ENCODE measurements at places on chromosomes 7 and 10.

GRCh38 chr7:40165216-40165615 lies 30.4 kb downstream of the SUGCT start:
- no peak for DNase-seq

GRCh38 chr10:48285710-48286109 lies 11.2 kb upstream of the FRMPD2 start:
- DNase-seq = no peak

DNA sequence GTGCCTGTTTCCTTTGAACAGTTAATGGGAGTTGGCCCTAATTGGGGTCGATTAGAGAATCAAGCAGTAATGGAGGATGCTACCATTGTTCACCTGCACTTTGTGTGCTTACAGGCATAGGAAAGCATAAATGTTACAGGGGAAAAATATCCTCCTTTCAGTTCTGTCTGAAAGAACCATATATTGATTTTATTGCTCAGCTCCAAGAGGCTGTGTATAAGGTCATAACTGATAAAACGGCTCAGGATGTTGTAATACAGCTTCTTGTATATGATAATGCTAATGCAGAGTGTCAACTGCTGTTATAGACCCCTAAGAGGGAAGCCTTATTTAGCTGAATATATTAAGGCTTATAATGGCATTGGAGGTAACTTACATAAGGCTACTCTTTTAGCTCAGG lies 32.9 kb upstream of the AKR1C2 start:
- no peak for DNase-seq

DNA sequence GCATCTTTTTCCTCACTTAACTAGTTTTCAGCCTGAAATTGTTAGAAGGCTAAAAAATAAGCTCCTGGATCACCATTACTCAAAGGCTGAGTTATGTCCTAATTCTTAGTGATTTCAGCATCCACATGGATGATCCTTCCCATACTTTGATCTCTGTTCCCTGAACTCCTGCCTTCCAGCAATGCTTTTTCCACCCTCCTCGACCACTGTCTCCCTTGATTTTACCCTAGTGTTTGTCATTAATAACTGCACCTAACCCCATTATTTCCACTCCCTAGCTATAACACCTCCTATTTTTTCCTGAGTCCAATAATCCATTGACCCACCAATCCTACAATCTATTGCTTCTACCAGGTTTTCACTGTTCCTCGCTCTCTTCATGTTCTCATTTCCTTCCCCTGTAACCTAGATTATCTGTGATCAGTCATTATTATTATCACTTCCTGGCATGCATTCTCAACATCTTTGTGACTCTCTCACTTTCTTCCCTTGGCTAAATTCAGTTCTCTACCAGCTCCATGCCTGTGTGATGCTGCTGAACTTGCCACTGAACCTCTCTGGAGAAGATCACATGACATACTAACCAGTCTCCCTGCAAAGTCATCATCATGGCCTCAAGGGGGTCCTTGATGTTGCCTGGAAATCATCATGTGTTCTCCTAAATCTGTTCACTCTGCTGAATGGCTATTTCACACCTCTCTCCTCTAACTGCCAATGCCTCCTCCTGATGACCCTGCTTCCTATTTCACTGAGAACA lies 6.5 kb upstream of the CALU start:
- DNase-seq = no peak

DNA sequence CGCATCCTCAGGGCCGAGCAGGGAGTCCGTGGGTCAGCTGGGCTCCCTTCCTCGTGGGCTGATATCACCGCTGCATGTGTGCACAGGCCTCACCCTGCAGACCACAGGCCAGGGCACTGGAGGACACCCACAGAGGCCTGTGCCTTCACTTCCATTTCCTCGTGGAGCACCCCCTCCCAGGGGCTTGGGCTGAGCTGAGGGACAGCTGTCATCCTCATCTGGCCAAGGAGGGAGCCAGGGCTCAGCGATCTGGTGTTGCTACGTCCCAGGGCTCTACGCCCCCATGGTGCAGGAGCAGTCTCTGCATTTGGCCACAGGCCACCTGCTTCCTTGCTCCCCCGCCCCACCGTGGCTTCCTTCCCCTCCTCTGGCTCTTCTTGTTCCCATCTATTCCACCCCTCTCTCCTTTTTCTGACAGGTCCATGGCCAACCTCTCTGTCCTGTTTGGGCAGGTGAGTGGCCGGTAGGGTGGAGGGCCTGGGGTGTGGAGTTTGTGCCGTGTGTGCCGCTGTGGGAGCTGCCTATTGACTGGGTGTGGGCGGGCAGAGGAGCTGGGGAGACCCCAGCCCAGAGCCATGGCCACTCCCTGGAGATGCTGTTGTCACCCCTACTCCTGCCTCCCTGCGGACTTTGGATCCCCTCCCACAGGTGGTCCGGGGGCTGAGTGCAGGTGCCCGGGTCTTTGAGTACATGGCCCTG lies 8.3 kb upstream of the ASIC3 start:
- DNase-seq = no peak

DNA sequence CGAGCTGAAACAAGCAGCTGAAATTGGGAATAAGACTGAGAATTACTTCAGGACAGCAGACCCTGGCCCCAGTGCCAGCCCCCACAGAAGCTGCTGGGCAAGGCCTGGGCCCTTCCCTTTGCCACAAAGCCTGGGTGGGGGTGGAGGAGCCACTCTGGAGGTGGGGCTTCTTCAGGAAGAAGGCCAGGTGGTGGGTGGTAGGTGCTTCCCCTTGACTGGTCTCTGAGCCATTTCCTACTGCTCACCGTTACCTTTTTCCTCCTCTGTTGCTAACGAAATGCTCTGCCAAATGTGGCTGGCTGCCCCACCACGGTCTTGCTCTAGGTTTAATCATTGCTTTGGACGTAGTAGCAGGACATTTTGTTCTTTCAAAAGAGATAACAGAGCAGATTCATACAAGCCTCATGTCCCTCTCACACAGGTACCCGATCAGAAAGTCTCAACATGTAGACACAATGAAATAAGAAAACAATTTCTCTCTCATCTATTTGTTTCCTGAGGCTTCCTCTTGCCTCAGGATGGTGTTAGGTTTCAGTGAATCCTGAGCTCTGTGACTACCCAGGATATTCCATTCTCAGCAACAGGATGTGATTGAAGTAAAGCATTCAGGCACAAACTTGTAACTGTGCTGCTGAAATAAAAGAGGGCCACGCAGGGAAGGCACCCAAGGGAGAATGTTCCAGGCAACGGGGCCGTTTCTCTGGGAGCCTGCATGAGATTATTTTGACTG lies 66.5 kb downstream of the WDR11 start:
- no peak for DNase-seq

- no peak for DNase-seq
Measured at GRCh38 chr7:70544016-70544415, 587.9 kb upstream of the GALNT17 start.

DNA sequence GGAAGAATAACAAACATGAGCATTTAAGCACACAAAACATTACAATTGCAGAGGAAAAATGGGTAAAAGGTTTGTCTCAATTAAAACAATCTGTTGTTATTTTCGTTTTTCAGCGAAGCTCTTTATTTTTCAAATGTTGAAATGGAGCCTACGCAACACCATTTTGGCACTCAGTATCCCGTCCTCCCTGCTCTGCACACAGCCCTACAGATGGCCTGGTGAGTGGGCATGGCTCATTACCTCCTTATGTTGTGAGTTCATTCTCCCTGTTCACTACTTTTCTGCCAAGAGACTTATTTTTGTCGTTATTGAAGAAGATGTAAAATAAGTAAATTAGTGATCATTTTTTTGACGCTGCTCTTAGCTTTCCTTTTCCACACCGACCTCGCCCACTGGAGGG lies 167.8 kb upstream of the CXCL12 start:
- no peak for DNase-seq

DNA sequence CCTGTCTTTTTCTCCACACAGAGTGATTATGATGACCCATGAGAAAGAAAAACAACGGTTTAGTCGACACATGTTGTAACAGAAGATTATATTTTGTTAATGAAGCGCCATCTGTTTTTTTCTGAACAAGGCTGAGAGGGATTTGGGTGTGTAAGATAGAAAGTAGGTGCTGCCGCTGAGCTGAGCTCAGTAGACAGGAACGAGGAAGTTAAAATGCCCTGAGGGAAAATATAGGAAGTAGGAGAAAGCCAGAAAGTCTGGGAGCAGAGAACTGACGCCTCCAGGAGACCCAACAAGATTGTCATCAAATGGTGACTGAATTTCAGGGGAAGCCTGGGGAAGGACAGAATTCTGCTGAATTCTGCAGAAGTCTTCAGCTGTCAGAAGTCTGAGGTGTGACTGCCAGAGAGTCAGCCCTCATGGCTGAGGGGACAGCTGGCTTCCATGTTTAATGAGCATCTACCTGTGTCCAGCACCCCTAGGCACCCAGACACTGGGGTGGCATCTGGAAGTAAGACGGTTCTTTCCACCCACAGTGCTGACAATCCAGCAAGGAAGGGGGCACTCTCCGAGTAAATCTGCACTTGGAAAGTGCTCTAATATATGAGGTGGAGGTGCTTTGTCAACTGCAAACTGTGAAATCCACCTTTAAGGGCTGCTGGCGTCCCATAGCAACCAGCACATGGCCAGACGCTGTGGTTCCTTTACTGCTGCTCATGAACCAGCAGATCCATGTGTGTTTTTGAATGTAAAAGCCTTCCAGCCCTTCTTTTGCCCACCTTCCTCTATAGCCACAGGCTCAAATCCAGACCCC lies 12.5 kb upstream of the TSPAN15 start:
- no peak for DNase-seq

DNA sequence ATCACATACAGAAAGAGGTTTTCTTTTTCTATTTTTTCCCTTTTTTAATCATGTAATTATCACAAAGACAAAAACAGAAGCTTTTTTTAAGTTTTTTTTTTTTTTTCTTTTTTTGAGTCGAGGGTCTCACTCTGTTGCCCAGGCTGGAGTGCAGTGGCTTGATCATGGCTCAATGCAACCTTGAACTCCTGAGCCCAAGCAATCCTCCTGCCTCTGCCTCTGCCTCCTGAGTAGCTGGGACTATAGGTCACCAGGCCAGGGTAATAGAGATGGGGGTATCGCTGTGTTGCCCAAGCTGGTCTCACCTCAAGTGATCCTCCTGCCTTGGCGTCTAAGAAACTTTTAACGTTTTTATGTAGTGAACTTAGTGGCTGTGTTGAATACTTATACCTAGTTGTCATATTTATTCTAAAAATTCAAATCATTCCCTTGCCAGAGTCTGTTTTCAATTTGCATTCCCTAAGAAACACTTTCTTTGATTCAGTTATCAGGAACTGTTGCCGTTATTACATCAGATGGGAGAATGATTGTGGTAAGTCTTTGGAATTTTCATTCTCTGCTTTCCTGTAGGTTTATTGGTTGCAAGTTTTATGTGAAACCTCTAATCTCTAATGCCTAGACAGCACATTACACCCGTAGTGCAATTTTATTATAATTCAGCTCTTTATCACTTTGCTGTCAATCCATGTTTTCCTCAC lies 1.3 kb downstream of the LSM8 start:
- DNase-seq = no peak

- DNase-seq = no peak
Measured at GRCh38 chr10:77711683-77712049, 74.1 kb upstream of the KCNMA1 start.

GRCh38 chr10:122659126-122659525 lies 40.5 kb downstream of the C10orf120 start:
- no peak for DNase-seq

DNA sequence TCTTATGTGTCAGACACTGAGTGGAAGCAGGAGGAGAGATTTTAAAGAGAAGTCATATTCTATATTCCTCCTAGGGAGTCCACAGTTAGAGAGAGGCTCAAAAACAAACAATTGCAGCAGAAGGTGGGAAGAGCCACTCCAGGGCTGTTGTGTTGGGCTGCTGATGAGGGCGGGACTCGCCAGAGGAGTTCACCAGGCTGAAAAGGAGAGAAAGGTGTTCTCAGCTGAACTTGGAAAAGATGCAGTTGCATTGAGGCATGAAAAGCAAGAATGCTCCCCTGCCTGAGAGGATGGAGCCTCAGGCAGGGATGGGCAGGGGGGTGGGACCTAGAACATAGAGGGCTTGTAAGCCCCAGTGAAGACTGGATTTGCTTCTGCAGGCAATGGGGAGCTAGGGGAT lies 324.2 kb downstream of the CXCL12 start:
- DNase-seq = no peak

DNA sequence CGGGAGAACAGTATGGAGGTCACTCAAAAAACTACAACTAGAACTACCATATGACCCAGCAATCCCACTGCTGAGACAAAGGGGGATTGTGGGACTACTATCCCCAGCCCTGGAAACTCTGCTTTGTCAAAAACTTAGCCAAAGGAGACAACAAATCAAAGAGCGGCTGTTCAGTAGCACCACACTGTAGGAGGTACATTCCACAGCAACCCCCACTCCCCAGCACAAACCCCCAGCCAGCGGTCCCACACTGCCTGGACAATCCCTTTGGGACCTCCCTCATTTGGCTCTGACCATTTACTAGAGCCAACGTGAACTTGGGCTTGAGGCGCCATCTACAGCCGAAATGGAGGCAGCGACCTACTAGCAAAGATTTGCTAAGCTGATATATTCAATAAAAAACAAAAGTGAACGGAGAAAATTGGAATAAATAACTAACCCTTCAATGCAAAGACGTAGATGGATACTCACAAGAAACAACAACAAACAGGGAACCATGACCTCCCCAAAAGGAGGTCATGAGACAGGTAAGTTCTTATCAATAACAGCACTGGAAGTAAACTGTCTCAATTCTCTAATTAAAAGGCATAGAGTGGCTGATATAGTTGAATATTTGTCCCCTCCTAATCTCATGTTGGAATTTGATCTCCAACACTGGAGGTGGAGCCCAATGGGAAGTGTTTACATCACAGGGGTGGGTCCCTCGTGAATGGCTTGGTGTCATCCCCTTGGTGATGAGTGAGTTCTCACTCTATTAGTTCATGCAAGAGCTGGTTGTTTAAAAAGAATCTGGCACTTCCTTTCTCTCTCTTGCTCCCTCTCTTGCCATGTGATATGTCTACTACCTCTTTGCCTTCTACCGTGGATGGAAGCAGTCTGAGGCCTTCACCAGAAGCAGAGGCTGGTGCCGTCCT lies 119.0 kb upstream of the KCNMA1 start:
- DNase-seq = peak; percentile 39

- no peak for DNase-seq
Measured at GRCh38 chr7:37923996-37924395, 3.6 kb downstream of the EPDR1 start.

DNA sequence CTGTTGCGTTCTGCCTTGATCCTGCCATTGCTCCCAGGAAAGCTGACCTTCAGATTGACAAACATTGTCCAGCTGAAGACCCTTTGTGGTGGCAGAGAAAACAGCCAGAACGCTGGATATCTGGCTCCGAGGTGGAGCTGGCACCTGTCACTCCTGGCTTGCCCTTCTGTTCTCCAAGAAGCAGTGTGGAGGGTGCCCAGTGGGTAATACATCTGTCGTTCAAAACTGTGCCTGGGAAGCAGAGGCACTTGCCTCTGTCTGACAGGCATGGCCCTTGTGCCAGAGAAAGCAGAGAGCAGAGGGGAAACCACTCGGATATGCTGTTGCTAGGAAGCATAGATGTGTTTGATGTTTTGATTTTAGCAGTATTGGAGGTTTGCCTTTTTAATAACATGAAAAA lies 231.4 kb downstream of the BMPER start:
- DNase-seq = no peak
